ENCODE measurements at places on chromosomes 1 and 21. TPM values are rescaled to one million over a fixed set of nuclear protein-coding genes. Genes with fewer than 3 reads are reported as not detected.

- DNase-seq: no peak
These were observed 141.8 kb downstream of the NEK7 start for GRCh38 chr1:198298640-198299039.

GRCh38 chr21:44450999-44451398 is 4.3 kb upstream of the LRRC3 start:
- DNase-seq: no peak

LCE1F gene
- not detected for total RNA-seq

DNA sequence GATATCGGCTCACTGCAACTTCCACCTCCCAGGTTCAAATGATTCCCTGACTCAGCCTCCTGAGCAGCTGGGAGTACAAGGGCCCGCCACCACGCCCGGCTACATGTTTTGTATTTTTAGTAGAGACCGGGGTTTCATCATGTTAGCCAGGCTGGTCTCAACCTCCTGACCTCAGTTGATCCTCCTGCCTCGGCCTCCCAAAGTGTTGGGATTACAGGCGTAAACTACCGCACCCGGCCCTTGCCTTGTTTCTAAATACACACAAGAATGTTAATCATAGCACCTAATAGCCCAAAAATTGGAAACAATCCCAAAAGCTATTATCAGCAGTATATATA is 1.2 kb upstream of the MSTO1 start:
- DNase-seq: no peak

GRCh38 chr1:95699149-95699953 is 465.3 kb downstream of the RWDD3 start:
- DNase-seq: no peak

TSPEAR gene
- not detected for total RNA-seq

- no peak for DNase-seq
These were observed 118.4 kb downstream of the PIGK start for GRCh38 chr1:77100875-77101274.

DNA sequence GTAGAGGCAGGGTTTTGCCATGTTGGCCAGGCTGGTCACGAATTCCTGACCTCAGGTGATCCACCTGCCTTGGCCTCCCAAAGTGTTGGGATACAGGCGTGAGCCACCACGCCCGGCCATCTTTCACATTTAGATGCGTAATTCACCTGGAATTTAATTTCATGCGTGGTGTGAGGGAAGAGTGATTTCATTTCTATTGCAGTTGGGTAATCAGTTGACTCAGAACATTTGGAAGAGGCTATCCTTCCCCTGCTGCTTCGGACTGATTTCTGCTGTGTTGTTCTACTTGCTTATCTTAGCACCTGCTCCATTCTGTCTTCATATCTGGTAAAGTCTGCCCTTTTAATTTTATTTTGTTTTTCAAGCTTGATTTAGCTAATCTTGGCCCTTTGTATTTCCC is 19.1 kb downstream of the DIP2A start:
- DNase-seq: no peak
